ENCODE measurements at places on chromosomes 7 and 10. TPM values are rescaled to one million over a fixed set of nuclear protein-coding genes. Genes with fewer than 3 reads are reported as not detected.

DNA sequence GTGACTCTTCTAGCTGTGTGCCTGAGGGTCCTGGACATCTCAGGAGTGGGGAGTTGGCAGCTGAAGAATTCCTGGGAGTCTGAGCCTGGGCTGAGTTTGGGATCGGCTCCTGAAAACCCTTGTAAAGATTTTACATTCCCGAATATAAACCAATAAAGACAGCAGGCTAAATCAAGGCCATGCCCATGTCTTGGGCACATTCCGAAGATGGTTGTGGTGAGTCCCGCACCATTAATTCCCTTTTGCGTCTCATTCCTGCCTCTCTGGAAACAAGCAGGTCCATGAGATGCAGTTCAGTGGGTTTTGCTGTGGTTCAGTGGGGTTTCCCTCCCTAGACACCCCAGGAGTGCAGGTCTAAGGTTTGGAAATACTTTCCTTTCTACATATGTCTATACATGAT is 90.9 kb downstream of the COL26A1 start:
- no peak for DNase-seq
- H3K4me1 ChIP-seq: no peaks in the 10 kb centered on the region
- no peaks in the 10 kb centered on the region for H3K36me3 ChIP-seq
- no peak overlapping the region for H3K4me3 ChIP-seq
- H3K27me3 ChIP-seq: no peaks in the 10 kb centered on the region
- H3K27ac ChIP-seq: no peak overlapping the region

DNA sequence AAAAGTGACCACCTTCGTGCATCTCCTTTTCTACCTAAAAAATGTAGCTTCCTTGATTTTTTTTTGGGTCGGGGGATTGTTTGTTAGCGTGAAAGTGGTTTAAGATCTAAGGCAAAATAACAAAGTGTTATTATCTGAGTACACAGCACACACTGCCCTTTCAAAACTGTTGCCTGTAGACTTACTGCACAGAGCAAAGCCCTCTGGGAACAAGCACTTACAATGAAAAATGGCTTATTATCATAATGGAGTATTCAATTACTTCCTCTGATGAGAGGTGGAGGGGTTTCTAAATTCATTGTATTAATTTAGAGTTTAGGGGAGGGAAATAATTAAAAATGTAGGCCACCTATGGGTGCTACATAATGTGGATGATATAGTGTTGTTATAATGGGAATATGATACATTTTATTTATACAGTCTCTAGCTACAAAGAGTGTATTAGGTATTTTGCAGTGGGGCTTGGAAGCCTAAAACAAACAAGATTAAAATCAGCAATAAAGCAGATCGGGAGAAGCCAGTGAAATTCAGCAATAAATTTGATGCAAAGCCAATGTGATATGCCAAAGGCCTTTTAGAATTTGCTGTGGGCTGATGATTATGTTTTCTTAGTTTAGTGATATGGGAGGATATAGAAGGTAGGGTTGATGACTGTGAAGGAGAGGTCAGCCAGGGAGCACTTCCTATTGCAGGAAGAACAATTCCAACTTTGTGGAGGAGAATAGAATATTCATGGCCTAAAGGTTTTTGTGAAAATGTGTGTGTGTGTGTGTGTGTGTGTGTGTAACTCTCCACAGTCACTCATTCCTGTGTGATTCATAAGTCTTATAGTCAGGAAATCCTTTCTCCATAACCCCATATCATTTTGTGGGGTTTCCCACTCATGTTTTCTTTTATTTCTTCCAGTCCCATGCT is 17.7 kb upstream of the EXOC4 start:
- no peak for DNase-seq
- no peaks in the 10 kb centered on the region for H3K27me3 ChIP-seq
- no peak overlapping the region for H3K27ac ChIP-seq
- H3K36me3 ChIP-seq: no peaks in the 10 kb centered on the region
- no peak overlapping the region for H3K4me3 ChIP-seq

- no peak overlapping the region for H3K27ac ChIP-seq
- DNase-seq: no peak
- H3K27me3 ChIP-seq: no peaks in the 10 kb centered on the region
- no peaks in the 10 kb centered on the region for H3K4me1 ChIP-seq
These were observed 59.0 kb downstream of the ADCYAP1R1 start for GRCh38 chr7:31111109-31111451.

- no peak overlapping the region for H3K27ac ChIP-seq
- no peaks in the 10 kb centered on the region for H3K27me3 ChIP-seq
- H3K36me3 ChIP-seq: no peaks in the 10 kb centered on the region
- no peak overlapping the region for H3K4me3 ChIP-seq
- peaks cover 7% of the 10 kb centered on the region for H3K4me1 ChIP-seq
- DNase-seq: no peak
These were observed 38.8 kb downstream of the EPC1 start for GRCh38 chr10:32308027-32308603.

- peaks cover 3% of the 10 kb centered on the region for H3K27me3 ChIP-seq
- H3K4me1 ChIP-seq: peaks cover 10% of the 10 kb centered on the region
- no peak overlapping the region for H3K27ac ChIP-seq
- no peaks in the 10 kb centered on the region for H3K36me3 ChIP-seq
- H3K4me3 ChIP-seq: no peak overlapping the region
These were observed 25.5 kb downstream of the WDR86 start for GRCh38 chr7:151384352-151384697.

The BAG3 gene
- polyA plus RNA-seq: 26.9 TPM
